ENCODE measurements at places on chromosomes 12 and 14.

GRCh38 chr12:84198294-84198946 lies 714.2 kb downstream of the SLC6A15 start:
- no peak for DNase-seq

GRCh38 chr14:103833711-103834110 lies 13.7 kb downstream of the PPP1R13B start:
- DNase-seq = no peak

- no peak for DNase-seq
Observed at GRCh38 chr14:64238049-64238448, 56.1 kb downstream of the ESR2 start.

DNA sequence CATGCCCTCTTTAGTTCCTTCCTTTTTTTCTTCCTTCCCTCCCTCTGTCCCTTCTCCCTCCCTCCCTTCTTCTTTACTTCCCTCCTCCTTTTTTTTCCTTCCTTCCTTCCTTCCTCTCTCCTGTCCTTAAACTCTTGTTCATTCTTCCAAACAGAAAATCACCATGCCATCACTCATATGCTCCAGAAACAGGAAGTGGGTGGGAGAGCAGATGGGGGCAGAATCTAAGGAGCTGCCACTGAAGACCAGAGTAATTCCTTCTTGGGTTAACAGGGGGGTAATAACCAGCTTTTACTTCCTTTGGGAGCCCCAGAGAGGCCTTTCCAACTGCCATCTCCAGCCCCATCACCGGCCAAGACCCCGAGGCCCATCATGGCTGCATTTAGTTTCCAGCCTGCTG lies 51.2 kb downstream of the SVOP start:
- no peak for DNase-seq

DNA sequence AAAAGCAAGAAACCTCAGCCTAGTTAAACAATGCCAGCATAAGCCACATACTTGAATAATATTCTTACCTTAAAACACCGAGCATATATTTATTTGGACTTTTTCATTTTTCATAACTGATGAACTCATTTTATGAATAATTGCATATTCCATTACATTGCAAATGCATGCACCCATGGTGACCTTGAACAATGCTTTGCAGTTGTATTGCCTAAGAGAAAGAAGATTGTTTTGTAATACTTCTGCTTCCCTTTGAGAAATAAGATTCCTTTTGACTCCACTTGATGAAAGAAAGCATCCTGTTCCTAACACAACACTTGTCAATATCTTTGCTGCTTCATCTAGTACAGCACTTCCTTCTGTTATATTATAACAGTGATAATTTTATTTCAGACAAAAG lies 1182.2 kb downstream of the FLRT2 start:
- no peak for DNase-seq

- no peak for DNase-seq
Observed at GRCh38 chr12:78324234-78324633, 493.5 kb downstream of the NAV3 start.

DNA sequence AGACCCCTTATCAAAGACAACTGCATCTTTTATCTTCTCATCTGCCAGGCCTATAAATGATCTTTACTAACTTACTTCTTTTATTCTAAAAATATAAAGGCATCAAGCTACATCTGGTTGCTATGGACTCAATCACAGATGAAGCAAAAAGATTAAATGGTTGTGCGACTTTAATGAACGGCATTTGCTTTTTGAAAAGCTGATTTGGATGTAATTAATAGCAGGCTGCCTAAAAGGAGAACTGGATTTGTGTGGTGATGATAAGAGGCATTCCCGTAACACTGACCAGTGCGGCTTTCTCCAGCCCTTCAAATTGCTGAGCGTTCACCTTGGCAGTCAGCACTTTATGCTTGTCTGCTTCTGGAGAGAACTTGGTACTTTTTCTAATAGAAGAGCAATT lies 103.8 kb downstream of the ARMH4 start:
- no peak for DNase-seq

- DNase-seq = no peak
Observed at GRCh38 chr12:51391283-51392123, at the start of gene GALNT6. GALNT6 (minus strand) TSS chr12:51391406; CDS start chr12:51379781, 11,625 bp downstream.

GRCh38 chr12:104604995-104605675 lies 148.4 kb downstream of the CHST11 start:
- DNase-seq = no peak

DNA sequence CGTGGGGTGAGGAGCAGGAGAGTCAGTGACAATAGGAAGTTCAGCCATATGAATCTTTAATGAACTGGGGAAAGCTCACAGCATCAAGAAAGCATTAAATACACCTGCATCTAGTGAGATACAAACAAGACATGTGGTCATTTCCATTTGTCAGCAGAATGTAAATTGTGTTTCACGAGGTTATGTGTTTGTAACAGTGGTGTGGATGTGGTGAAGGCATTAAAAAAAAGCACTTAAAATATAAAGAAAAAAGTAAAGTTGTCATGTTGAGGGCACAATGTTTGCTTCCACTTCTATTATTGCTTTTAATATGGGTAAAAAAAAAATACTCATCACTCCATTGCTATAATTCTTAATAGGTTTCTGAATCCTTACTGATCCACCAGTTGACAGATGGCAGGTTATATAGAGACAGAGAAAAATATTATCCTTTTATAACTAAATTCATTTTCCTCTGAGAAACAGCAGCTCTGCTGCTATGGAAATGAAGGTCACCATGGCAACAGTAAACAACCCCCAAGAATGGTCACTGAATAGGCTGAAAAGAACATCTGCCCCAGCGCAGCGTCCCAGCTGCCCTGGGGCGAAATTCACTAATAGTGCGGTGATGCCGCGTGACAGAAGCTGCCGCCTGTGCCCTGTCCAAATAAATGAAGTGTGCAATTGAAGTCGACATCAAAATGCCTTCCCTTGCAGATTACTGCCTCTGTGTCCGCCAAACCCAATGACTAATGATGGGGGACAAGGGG lies 226.1 kb downstream of the FOXN3 start:
- peak; percentile 60 for DNase-seq

DNA sequence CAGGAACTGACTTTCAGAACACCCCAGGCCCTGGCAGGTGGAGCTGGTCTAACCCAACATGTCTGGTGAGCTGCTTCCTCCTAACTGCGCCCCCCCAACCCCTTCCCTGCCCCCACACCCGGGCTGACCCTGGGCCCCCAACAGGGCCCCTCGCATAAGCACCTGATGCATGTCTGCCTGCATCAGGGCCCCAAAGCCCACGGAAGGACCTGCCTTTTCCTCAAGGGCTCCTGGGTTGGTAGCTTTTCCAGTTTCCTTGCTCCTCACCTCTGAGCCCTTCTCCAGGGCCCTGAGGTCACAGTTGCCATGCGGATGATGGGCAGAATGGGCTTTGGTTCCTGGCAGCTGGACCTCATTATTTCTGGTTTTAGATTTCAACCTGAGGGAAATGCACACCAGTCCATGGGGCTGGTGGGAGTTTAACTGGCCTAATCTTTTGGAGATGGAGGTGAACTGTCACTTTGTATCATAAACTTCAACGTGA lies 18.5 kb downstream of the TESC start:
- no peak for DNase-seq

DNA sequence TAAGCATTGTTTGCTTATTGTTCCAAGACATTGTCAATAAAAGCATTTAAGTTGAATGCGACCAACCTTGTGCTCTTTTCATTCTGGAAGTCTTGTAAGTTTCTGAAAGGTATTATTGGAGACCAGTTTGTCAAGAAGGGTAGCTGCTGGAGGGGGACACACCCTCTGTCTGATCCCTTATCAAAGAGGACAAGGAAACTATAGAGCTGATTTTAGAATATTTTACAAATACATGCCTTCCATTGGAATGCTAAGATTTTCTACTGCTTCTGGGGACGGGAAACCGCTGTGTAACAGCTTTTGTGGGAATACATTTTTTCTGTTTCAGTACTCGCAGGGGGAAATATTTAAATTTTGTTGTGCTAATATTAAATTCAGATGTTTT lies 3.5 kb downstream of the FOS start:
- peak; percentile 58 for DNase-seq

- DNase-seq = no peak
Observed at GRCh38 chr12:109871668-109872314, 8.6 kb downstream of the GLTP start.

- no peak for DNase-seq
Observed at GRCh38 chr14:64990296-64990695, 3.6 kb downstream of the FNTB start.

DNA sequence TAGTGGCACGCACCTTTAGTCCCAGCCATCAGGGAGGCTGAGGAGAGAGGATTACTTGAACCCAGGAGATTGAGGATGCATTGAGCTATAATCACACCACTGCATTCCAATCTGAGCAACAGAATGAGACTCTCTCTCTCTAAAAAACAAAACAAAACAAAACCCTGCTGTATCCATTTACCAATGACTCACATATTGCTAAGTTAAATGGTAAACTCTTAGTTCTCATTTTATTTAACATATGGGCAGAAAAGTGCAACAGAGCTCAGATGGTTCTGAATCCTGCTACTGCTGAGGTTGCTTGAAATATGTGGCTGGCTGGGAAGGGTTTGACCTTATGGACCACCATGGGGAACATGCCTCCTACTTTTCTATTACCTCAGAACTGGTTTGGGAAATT lies 33.7 kb upstream of the CCNT1 start:
- DNase-seq = no peak

GRCh38 chr14:60807971-60808370 lies 73.4 kb downstream of the MNAT1 start:
- DNase-seq = no peak

- DNase-seq = no peak
Observed at GRCh38 chr12:21350975-21351374, 16.3 kb upstream of the SLCO1A2 start.

DNA sequence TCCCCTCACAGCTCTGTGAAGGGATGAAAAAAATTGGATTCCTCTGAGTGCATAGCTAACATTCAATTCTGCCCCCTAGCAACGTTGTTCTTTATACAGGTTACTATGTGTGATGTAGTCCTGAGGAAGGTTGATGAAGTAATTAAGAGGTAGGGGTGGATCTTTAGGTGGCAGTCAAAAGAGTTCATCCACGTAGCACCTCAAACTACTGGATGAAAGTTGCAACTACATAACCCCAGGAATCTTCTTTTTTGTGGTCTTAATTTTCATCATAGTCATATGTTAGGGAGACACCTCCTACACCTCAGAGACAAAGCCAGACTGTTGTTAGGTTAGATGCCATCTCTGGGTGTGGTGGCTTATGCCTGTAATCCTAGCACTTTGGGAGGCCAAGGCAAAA lies 10.2 kb upstream of the NFE2 start:
- DNase-seq = no peak

GRCh38 chr14:60532442-60532841 lies 23.5 kb downstream of the SIX6 start:
- no peak for DNase-seq

DNA sequence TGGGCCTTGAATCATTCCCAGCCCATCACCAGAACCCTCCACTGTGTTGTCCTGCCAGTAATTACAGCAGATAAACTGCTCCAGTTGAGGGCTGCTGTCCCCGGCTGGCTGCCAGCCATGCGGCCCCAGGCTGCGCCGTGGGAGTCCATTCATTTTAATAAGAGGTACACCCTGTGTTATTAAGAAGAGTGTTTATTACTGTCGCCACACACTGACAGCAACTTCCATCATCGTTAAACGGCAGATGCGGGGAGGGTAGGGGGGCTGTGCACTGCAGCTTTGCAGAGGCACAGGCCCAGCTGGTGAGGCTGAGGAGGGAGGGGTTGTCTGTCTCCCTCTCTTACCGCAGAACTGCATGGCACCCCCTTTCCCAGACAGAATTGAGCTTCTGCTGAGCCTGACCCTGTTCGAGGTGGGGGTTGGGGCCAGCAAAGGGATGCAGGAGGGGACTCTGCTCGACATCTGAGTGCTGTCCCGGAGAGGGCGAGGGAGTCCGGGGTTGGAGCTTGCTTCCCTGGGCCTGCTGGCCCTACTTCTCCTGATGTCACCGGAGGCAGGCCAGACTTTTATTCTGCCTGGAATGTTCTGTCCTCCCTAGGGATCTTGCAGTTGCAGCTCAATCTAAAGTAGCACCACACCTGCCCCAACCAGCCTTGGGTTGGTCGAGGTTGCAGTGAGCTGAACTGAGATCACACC lies 33.8 kb upstream of the GPATCH2L start:
- no peak for DNase-seq
